ENCODE measurements at places on chromosomes 6 and 20.

DNA sequence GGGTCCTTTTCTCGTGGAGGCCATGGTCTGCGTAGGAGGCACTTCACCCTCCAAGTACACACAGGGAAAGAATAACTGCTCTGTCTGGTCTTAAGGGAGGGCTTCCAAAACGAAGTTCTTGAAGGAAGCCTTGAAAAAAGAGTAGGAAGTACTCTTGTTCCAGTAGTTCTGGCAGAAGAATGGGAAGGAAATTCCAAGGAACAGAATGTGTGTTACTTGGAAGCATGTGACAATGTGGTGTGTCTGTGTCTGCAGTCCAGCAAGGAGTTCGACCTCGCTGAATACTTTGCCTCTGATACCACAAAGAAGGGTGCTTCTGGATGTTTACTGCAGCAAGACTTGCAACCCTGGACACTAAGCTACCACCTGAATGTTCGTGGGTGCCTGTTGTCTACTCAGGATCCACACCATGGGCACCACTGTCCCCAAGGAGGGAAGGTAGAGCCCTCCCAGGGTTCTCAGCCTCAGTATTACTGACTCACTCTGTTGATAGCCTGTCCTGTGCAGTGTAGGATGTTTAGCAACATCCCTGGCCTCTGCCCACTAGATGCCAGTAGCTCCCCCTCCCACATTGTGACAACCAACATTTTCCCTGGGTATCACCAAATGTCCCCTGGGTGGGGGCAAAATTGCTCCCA, 471.6 kb upstream of the CDH4 start:
- no peak for DNase-seq

DNA sequence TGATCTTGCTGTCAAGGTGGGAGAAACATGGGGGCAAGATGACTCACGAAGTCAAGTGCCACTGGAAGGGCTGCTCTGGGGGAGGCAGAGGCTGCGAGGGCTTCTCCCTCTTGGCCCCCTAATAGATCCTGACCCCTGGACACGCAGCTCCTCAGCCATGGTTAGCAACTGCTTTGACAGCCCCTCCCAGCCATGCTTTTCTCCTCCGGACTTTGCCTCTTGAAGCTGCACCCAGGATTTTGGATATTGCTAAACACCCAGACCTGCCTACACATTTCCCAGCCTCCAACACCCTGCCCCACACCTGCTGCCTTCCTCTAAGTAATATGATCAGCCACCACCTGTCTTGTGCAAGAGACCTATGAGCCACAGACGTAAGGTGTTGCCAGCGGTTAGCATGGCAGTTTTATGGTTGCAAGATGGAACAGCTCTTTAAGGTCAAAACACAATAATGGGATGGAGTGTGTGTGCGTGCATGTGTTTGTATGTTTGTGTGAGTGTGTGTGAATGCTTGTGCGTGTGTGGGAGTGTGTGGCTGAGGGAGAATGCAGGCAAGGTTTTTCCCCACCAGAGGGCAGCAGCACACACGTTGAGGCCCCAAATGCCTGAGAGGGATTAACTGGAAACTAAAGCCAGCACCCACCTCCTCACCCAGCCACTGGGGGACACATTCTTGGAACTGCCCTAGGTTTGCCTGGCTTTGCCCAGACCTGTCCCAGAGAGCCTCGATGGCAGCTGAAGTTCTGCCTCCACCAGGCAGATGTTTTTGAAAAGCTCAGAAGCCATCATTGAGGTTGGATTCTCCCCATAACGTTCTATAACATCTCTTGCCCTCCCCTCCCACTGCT, 2.5 kb downstream of the IP6K3 start:
- peak; percentile 70 for DNase-seq

GRCh38 chr6:125469915-125470314, 168.1 kb upstream of the HDDC2 start:
- DNase-seq = no peak

DNA sequence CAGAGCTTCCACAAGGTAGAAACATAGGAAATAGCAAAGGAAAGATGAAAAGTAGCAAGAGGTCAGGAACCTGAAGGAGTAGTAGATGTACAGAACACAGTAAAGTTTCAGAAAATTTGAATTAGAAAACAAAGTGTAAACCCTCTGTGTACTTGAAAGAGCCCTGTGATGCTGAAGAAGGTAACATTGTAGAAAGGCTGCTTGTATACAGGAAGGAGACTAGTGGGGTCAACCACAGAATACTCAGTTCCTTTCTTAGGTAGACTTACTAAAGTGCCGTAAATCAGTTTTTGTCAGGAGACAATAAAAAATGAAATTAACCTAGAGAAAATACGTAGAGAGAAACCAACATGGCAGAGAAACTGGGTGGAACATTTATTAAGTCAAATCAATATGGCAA, 149.7 kb downstream of the AIG1 start:
- DNase-seq = no peak

GRCh38 chr6:137862419-137863090, 4.5 kb upstream of the TNFAIP3 start:
- DNase-seq = no peak

DNA sequence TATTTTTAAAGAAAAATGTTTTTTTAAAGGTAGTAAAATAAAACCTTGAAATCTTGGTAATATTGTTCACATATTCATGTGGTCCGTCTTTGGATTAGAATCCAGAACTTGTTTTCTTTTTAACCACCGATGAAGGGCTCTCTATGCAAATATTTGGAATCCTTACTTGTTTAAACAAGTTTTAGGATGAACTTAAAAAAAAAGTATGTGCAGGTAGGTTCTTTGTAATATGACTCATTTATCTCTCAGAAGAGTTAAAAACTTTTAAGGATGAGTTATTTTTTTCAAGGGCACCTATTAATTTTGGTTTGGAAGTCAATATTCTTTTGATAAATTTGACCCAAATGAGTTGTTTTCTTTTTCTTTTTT, 8.9 kb downstream of the DSP start:
- no peak for DNase-seq

DNA sequence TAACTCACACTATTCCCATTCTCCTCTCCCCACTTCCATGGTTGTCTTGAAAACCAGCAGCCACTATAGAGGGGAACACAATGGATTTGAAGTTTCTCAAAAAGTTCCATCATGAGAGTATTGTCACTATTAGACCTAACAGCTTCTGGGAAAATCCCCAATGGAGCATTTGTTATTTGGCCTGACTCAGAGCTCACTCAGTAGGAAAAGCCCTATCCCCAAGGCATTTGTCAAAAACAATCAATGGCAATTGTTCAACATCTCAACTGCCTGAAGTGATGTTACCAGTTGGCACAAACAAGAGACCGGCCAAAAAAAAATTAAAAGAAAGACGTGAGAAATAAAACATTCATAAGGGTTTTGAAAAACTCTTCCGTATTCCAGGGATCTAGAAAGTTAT, 98.8 kb downstream of the MYLK4 start:
- DNase-seq = no peak

- DNase-seq = no peak
Observed at GRCh38 chr6:89208551-89208950, 8.6 kb downstream of the GABRR1 start.

- DNase-seq = no peak
Observed at GRCh38 chr6:125586074-125586473, 163.4 kb upstream of the HEY2 start.

DNA sequence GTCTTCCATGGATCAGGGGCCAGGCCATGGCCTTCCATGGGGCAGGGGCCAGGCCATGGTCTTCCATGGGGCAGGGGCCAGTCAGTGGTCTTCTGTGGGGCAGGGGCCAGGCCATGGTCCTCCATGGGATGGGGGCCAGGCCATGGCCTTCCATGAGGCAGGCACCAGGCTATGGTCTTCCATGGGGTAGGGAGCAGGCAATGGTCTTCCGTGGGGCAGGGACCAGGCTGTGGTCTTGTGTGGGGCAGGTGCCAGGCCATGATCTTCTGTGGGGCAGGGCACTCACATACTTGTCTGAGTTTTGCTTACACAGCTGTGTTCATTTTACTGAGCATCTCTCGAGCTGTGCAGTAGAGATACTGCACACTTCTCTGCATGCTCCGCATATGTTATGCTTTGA, 57.3 kb upstream of the THBS2 start:
- no peak for DNase-seq

GRCh38 chr20:13284830-13285229, 63.8 kb downstream of the ISM1 start:
- DNase-seq = no peak

- no peak for DNase-seq
Observed at GRCh38 chr20:39631557-39631956, 669.4 kb downstream of the DHX35 start.

DNA sequence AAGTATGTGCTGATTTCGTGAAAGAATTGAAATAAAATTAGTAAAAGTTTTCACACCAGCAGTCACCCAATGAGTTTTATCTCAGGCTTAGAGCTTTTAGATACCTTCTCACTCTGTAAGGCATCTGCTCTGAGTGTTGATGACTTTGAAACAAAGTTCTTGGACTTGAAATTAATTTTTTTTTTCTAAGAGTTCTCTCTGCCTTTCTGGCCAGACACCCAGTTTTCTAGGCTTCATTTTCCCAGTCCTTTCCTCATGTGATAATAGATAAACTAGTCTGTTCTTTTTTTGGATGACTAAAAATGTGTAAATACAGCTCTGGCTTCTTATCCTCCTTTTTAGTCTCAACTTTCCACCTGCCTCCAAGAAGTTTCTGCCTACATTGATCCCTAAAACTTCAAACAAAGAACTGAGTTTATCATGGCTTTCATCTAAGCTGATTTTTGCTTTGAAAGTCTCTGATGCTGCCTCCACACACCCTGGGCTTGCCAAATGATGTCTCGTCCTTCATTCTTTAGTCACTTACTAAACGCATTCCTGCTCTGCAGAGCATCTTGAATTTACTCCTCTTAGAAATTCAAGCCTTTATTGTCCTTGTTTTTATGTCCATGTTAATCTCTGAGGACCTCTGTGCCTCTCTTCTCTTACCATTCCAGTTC, 32.7 kb downstream of the SLX4IP start:
- DNase-seq = no peak

DNA sequence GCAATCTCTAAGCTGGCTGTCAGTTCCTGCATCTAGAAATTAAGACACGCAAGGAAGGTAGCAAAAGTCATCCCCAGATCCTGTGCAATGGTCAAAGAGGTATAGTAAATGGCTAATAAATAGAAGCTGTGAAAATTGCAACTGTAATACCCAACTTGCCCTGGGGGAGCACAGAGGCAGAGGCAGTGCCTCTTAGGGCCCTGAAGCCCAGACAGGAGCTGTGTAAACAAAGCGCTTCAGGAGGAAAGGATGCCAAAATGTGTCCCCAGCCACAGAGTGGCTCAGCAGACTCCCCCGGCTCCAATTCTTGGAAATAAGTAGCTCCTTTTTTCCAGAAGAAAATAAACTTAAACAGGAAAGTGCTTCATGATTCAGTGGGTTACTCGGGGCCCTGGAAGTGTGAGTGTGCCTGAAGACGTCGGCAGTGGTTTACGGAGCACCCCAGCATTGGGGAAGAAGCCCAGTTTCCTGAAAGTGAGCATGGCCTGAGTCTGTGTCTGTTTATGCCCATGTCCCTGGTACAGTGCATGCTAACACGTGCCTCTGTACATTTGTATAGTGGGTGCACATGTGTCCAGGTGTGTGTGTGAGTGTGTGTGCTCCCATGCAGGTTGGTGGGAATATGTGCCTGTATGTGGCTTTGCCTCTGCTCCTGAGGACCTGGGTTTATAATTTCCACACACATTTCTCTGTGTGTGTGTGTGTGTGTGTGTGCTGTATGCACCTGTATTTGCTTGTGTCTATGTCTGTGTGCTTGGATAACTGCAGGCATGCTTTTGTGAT, 246.7 kb downstream of the MAFB start:
- no peak for DNase-seq

- DNase-seq = no peak
Observed at GRCh38 chr20:50320005-50320900, 129.6 kb downstream of the CEBPB start.

- no peak for DNase-seq
Observed at GRCh38 chr6:91812596-91813274, 1225.9 kb upstream of the MAP3K7 start.

DNA sequence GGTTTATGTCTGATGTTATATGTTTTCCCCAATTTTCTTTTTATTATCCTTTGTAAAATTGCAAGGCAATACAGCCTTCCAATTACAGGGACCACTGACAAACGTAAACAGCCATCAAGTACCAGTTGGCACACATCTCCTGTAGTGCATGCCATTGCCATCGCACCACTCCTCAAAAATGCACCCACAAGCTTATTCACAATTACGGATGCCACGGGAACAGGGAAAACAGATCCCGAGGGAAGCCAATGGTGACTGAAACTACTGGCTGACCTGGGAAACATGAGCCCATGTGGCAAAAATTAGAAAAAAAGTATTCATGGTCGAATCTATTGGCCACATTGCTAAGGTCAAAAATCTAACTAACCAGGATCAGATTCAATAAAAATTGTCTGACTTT, 395.2 kb downstream of the PAX1 start:
- DNase-seq = no peak

DNA sequence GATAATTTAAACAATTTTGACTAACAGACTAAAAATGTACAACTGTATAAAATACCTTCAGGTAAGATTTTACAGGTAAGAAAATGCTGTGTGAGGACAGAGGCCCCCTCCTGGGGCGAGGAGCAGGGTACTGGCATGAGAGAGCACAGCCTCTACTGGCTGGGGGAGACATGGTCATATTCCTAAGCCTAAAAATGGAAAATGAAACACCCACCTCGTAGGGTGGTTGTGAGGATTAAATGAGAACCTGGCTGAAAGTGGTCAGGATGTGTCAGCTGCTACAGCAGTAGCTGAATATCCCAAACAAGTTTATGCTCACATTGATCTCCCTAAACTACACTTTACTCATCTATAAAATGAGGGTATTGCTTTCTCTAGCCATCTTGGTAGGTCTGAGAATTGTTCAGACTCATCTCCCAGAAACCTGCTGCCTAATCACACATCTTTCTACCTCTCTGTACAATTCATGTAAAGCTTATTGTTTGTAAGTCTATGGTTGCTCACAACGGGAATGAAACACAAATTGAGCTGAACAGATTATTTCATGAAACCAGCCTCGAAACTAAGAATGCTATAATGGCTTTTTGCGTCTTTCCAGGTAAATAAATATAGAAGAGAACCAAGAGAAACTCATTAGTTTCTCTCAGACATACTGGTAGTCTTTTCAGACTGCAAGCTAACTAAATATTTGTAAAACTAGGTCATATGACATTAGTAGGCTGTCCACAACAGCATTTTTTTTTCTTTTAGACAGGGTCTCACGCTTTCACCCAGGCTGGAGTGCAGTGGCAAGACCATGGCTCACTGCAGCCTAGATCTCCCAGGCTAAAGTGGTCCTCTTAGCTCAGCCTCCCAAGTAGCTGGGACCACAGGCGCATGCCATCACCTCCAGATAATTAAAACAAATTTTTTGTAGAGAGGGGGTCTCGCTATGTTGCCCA, 69.6 kb downstream of the POPDC3 start:
- DNase-seq = no peak

DNA sequence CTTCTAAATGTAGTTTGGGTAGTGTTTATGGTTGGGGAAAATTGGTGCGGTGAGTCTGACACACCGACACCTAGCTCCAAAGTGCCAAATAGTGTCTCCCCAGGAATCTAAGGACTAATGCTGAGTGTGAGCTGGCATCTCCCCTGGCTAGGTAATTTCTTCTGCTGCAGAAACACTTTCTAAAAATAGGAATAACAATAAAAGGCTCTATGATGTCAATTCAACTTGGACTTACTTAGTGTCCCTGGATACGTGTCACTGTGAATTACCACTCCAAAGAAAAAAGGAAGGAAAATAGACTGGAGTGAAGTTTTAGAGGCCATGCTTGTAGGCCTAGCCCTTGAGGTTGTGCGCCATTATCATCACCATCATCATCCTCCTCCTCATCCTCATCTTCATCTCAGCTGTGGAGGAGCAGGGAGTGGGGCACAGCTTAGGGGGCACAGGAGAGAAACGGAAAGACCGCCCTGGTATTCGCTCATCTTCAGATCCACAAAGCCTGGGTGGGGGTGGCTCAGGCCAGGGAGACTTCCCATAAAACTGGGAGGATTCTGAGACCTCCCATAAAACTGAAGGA, 89.6 kb downstream of the TBC1D7 start:
- no peak for DNase-seq
